ENCODE measurements at places on chromosomes 12 and 14.
A peak's percentile ranks its signal among the peaks of the same experiment; 100 is the strongest.

GRCh38 chr14:37254411-37254947 is 56.7 kb downstream of the MIPOL1 start:
- DNase-seq: no peak

- DNase-seq: no peak
Observed at GRCh38 chr14:99240627-99241324, 31.2 kb downstream of the BCL11B start.

DNA sequence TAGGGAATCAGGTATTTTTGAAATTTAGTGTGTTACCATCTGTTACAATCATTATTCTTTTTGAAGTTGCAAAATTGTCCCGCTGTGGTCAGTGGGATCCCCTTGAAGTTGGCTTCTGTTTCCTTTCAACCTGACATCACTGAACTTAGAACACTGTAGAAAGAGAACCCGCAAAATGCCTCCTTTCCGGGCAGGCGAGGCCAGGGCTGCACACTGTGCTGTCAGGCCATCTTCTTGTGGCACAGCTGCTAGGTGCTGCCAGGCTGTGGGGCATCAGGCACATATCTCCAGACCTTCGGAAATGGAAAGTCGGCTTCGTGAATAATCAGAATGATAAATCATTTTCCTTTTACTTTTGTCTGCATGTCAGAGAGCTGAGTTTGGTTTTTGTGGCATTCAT is 103.5 kb downstream of the GLT1D1 start:
- DNase-seq: no peak

- DNase-seq: no peak
Observed at GRCh38 chr12:57127101-57127725, 1.1 kb upstream of the LRP1 start.

- no peak for DNase-seq
Observed at GRCh38 chr14:100291305-100292075, 14.8 kb downstream of the SLC25A29 start.

DNA sequence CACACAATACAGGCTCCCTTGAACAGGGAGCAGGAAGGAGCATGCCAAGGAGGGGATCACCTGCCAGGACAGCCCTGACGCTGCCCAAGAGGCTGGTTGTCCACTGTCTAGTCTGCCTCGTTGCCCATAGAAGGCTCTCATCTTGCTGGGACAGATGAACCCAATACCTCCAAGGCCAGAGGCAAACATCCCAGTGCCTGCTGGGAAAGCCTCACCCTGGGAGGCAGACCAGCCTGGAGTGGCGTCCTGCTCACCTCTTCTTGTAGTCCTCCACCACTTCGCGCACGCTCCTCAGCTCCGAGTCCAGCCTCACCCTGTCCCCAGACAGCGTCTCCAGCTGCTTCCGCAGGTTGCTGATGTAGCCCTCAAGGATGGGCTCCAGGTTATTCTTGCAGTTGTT is 2.4 kb downstream of the KRT73 start:
- no peak for DNase-seq

GRCh38 chr14:44149597-44149996 is 357.5 kb downstream of the FSCB start:
- DNase-seq: no peak

DNA sequence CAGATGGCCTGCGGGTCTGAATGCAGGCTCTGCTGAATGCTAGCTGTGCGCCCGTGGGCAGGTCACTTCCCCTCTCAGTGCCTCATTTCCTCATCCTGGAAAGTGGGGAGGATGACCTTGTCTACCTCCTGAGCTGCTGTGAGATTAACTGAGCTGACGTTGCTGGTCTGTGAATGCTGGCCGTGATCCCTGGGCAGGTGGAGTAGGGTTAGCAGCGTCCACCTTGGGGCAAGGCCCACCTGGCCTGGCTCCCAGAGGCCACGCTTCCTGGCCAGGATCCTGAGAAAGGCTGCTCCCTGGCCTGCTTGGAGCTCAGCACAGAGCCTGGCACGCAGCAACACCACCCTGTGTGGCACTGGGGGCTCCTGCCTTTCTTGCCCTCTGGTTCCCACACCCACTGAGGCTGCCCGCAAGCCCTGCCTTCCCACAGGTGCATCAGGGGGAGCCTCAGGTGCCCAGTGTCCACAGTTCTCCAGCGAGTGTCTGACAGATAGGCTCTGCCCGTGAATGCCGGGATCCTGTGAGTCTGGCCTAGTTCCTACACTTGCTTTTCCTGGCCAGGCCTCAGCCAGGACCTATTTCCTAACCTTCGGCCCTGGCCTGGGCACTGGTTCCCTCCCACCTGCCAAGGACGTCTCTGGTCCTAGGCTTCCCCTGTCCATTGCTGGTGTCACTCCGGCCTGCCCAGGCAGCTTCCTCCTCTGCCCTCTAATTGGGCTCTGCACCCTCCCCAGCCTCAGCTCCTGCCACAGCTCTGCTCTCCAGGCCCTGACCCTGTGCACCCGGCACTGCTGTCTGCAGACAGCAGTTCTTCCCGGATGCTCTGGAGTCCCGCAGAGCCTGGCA is 37.2 kb upstream of the TDRD9 start:
- no peak for DNase-seq

- DNase-seq: no peak
Observed at GRCh38 chr12:108175310-108175709, 46.2 kb downstream of the WSCD2 start.

DNA sequence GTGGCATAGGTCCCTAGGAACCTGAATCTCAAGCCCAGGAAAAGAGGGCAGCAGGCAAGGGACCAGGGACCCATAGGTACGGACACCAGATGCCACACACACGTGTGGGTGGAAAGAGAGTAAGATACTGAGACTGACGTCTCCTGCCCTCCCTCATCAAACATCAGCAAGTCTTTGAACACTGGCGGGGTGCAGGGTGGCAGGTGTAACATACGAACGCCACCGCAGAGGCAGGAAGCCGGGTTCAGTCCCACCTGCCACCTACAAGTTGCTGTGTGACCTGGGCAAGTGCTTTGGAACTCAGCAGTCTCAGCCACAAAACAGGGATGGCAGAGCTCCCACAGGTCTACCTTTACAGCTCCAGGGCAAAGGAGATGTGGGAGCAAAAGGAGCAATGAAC is 11.1 kb downstream of the ACTN1 start:
- DNase-seq: no peak

DNA sequence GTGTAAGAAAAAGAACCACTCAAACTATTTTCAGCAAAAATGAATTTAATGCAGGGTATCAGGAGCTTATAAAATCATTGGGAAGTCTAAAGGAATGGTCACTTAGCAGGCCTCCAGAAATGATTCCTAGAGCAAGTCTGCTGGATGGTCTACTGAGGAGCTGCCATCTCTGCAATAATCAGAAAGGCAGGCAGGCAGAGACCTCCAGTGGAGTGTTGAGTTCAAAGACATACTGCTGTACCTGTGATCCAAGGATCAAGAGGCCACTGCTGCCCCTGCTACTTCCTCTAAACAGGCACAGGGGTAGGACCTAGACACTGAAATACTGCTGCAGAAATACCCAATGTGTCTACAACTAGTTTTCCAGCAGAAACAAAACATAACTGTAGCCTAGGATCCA is 14.5 kb upstream of the KICS2 start:
- DNase-seq: no peak

DNA sequence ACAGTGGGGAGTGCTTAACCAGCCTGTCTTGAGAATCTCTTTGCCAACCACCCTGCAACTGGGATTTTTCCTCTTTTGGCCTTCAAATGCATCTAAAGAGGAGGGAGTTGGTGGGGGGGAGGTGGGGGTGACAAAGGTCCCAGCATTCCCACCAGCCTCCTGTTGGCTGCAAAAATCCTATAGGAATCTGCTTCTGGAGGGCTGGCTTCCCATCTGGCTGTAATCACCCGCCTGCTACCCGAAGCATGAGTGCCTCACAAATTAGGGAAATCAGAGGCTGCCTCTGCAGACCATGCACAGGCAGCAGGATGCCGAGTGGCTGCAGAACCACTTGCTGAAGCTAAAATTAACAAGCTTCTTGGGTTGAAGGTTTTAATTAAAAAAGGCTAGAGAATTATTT is 73.9 kb upstream of the WSCD2 start:
- no peak for DNase-seq

- DNase-seq: no peak
Observed at GRCh38 chr14:43687921-43688320, 819.2 kb downstream of the FSCB start.

- DNase-seq: no peak
Observed at GRCh38 chr12:91687052-91688017, 458.3 kb downstream of the BTG1 start.

DNA sequence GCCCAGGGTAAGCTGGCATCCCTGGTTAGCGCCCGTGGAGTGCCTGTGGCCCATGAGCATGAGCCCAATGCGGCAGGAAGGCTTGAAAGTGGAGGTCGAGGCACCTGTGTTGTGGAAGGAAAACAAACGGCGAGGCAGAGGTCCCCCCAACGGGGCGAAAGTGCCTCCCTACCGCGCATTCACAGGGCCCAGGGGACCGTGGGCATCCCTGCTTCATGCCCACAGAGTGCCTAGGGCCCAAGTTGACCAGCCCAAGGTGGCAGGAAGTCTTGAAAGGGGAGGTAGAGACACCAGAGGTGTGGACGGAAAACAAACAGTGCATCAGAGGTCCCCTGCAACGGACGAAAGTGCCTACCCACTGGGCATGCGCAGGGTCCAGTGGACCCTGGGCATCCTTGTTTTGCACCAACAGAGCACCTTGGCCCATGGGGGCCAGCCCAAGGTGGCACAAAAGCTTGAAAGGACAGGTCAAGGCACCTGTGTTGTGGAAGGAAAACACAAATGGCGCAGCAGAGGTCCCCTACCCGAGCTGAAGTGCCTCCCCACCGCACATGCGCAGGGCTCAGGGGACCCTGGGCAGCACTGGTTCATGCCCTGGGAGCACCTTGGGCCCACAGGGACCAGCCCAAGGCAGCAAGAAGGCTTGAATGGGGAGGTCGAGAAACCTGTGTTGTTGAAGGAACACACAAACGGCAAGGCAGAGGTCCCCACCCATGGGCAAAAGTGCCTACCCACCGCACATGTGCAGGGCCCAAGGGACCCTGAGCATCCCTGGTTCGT is 377.5 kb downstream of the ALG10 start:
- DNase-seq: peak; percentile 27

DNA sequence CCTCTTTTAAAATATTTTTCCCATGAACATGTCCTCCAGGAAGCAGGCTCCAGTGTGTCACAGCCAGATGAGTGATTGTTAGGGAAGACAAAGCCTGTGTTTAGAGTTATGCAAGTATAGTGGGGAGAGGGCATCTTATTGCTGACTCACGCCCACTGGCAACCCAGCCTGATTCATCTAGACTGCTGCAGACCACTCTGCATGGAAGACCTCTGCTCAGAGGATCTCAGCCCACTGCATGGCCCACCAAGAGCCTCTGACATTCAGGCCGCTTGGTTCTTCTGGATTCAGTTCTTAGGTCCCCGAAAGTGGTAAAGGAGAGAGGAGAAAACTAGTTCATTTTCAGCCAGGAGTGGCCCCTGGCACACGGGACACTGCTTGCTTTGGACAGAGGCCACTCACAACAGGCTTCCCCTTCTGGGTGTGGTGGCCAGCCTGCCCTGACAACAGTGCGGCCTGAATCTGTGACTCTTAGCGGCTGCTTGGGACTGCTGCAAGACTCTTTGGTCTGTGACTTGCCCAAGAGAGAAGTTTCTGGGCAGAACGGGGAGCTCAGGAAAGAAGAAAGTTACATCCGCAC is 266.3 kb downstream of the ZFP36L1 start:
- DNase-seq: no peak

DNA sequence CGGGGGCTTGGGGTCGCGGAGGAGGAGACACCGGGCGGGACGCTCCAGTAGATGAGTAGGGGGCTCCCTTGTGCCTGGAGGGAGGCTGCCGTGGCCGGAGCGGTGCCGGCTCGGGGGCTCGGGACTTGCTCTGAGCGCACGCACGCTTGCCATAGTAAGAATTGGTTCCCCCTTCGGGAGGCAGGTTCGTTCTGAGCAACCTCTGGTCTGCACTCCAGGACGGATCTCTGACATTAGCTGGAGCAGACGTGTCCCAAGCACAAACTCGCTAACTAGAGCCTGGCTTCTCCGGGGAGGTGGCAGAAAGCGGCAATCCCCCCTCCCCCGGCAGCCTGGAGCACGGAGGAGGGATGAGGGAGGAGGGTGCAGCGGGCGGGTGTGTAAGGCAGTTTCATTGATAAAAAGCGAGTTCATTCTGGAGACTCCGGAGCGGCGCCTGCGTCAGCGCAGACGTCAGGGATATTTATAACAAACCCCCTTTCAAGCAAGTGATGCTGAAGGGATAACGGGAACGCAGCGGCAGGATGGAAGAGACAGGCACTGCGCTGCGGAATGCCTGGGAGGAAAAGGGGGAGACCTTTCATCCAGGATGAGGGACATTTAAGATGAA is 630 bp downstream of the FOS start:
- no peak for DNase-seq

DNA sequence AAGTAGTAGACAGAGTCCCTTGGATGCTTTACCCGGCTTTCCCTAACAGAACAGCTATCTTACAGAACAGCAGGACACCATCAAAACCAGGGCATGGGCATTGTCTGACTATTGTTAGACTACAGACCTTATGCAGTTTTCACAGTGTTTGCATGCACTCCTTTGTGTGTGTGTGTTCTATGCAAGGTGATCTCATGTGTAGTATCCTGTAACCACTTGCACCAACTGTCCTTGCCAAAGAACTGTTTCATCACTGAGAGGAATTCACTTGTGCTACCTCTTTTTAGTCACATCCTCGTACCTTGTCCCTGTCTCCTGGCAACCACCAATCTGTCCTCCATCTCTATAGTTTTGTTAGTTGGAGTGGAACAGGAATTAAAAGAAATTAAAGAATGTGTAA is 183.6 kb upstream of the PZP start:
- DNase-seq: no peak

- DNase-seq: no peak
Observed at GRCh38 chr14:20998674-20999366, at the start of gene SLC39A2. Gene SLC39A2 (plus strand): TSS chr14:20999293. CDS start chr14:20999447, 154 bp downstream.

- DNase-seq: no peak
Observed at GRCh38 chr14:105187116-105187515, 6.0 kb upstream of the NUDT14 start.

GRCh38 chr14:55245657-55246268 is 25.5 kb upstream of the FBXO34 start:
- no peak for DNase-seq

GRCh38 chr12:51869496-51869865 is 18.4 kb upstream of the ANKRD33 start:
- no peak for DNase-seq

- DNase-seq: no peak
Observed at GRCh38 chr14:95548328-95548929, 13.6 kb downstream of the GLRX5 start.

Measured in RWPE2 (cell line).